ENCODE measurements at places on chromosomes 11 and 22.

DNA sequence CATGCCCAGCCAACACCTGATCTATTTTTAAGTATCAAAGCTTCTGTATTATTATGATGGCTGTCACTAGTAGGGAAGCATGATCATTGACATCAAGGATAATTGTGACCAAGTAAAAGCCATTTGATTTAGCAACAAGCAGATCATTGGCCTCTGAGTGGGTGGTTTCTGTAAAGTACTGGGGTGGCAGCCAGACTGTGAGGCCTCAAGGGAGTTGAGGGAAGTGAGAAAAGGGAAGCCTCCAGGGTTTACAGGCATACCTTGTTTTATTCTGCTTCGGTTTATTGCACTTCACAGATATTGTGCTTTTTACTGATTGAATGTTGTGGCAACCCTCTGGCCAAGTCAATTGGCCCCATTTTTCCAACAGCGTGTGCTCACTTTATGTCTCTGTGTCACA, 60.1 kb downstream of the PRR5L start:
- DNase-seq, result no peak

GRCh38 chr11:119521551-119521950, 98.6 kb upstream of the THY1 start:
- no peak for DNase-seq

DNA sequence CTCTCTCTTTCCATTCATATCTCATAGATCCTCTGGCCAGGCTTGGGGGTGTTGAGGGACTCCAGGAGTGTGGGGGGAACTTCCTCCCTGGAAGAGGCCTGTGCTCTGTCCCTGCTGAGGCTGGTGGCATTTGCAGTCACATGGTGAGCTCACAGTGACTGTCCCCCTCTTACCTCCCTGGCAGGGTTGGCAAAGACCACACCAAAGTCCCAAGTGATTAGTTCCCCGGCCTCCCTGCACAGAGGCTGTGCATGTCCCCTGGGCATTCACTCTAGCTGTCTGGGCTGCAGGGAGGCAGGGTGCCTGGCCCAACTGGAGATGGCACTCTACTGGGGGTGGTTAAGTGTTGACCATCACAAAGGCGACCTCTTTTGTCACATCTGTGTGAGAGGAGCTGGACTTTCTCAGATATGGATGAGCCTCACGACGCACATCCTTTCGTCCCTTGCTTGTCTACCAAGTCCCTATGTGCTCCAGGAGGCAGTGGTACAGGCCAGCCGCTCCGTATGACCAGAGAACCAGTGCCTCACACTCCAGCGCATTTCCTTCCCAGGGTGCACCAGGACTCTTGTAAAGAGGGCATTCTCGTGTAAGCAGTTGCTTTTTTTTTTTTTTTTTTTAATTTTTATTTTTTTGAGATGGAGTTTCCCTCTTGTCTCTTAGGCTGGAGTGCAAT, 8.8 kb downstream of the TANGO2 start:
- no peak for DNase-seq

DNA sequence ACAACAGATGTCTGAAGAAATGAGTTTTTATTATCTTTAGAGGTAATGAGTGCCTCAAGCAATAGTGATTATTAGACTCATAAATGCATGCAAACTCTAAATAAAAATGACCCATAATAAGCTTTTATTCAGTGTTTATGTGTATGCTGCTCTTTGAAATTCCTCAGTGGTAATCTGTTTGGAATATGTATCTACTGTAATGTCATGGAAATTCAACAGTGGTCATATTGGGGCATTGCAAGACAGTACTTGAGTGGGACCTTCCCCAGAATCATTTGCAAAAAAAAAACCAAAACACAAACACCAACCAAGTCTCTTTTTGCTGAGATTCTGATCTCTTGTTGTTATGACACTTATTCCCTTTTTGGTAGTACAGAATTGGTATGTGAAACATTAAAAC, 35.0 kb downstream of the DNAJC24 start:
- DNase-seq, result no peak

DNA sequence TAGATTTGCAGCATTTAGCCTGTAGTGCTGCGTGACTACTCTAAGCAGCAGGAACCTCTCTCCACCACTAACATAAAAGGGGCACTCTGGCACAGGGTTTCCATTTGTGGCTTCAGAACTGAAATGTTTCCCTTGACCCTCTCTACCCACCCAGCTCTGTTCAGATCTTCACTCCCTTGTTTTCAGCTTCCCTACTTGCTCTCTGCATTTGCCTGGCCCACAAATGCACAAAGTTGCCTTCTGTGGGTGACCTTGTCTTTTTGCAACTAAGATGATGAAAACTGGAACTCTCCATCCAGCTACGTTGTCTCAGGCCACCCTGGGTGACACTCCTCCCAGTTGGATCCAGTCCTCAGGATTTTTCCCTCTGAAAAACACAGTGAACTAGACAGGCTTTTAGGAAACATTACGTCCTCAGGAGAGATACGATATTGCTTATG, 19.8 kb upstream of the PSMA1 start:
- DNase-seq, result no peak

GRCh38 chr11:11681536-11681935, 59.7 kb upstream of the GALNT18 start:
- DNase-seq, result no peak

GRCh38 chr22:22454997-22455396, 53.5 kb downstream of the ZNF280B start:
- no peak for DNase-seq

- no peak for DNase-seq
Observed at GRCh38 chr11:63590024-63590788, 24.0 kb downstream of the PLAAT3 start.

GRCh38 chr22:50269970-50270665, at the start of gene MAPK11:
TSS of gene MAPK11 (minus strand) at chr22:50270380. CDS start at chr22:50270292, 88 bp downstream.
- peak; percentile 83 for DNase-seq

GRCh38 chr11:11973361-11973800, 35.0 kb downstream of the DKK3 start:
- DNase-seq, result no peak

- DNase-seq, result no peak
Observed at GRCh38 chr22:23130697-23131096, 11.1 kb downstream of the RSPH14 start.

DNA sequence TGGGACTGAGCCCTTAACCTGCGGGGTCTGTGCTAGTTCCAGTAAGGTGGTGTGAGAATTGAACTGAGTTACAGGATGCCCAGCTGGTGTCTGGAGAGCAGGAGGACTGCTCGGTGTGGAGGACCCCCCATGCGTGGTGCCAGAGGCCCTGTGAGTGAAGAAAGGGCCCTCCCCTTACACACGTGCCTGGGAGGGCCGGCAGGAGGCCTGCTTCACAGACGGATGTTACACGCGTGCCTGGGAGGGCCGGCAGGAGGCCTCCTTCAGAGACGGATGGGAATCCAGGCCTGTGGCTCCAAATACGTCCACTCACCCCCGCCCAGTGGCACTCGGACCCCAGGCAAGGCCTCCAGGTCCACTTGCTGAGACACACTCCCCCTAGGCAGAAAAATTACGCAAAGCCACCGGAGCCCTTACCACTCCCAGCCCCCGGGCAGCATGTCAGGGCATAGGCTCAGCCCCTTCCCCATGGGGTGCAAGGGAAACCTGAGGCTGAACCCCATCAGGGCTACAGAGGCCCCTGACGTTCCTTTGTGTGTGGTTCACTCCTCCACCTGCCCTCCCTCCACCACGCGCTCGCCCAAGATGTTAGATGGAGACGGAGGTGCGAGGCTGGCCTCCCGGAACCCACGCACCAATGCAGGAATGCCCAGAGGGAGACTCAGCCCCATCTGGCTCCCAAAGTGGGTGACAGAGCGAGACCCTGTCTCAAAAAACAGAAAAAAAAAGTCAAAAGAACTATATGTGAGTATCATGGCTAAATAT, 227.8 kb downstream of the BRD1 start:
- no peak for DNase-seq

DNA sequence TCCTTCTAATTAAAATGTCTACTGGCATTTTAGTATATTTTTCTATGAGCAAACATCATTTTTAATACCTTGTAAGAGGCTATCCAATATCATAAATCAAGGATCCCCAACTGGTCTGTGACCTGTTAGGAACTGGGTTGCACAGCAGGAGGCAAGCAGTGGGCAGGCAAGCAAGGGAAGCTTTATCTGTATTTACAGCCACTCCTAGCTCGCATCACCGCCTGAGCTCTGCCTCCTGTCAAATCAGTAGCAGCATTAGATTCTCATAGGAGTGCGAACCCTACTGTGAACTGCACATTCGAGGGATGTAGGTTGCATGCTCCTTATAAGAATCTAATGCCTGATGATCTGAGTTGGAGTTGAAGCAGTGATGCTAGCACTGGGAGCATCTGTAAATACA, 70.2 kb upstream of the CREB3L1 start:
- no peak for DNase-seq

GRCh38 chr11:70783356-70783755, 385.0 kb downstream of the CTTN start:
- no peak for DNase-seq

DNA sequence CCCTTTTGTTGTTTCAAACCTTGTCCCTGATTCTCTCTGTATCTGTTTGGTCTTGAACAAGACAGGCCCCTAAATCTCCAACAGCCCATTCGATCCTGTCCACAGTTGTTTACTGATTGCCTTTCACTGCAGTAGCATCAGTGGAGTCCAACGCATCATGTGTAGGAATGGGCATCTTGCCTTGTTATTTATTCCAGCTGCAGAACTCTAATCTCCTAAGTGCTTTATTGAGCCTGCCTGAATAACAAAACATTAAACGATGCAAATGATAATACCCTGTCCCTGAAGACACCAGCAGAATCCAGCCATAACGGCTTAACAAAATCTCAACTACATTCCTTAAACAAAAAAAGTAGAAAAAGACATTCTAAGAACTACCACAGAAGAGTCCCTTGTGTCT, 50.1 kb downstream of the SLC35F2 start:
- no peak for DNase-seq

DNA sequence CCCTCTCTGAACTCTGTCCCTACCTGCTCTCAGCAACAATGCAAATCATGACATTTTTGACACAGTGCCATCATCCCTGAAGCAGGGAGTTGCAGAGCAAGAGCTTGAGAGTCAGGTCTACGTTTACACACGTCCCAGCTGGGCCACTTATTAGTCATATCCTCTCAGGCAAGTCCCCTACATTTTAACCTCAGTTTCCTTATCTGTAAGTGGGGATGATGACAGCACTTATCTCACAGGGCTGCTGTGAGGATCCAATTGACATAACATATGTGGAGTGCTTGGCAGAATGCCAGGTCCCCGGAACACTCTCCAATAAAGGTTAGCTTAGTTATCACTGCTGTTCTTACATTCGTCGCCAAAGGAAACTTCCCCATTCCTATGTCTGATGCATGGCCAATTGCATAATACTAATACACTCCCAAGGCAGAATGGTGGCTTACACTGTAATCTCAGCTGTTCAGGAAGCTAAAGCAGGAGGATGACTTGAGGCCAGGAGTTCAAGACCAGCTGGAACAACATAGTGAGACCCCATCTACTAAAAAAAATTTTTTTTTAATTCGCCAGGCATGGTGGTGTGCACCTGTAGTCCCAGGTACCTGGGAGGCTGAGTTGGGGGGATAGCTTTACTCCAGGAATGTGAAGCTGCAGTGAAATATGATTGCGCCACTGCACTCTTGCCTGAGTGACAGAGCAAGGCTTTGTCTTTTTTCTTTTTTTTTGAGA, 16.6 kb downstream of the ASCC2 start:
- DNase-seq, result no peak

- no peak for DNase-seq
Observed at GRCh38 chr11:88307749-88308425, 29.6 kb downstream of the CTSC start.

DNA sequence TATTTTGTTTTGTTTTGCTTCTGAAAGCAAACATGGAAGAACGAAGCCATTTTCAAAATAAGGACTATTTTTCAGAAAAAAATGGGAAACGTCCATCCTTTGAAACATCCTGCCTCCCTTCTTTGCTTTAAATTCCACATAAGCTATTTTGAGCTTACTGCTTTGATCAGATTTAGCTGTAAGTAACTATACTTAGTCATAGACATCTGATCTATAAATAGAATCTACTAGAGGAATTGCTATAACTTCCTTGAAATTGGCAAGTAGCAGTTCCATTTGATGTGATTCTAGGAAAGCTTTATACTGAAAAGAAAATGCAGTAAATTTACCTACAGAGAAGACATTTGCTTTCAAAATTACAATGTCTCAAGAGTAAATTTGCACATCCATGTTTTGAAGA, 305.8 kb downstream of the TTC28 start:
- no peak for DNase-seq

- DNase-seq, result peak; percentile 52
Observed at GRCh38 chr11:45097721-45098493, 48.5 kb upstream of the PRDM11 start.

DNA sequence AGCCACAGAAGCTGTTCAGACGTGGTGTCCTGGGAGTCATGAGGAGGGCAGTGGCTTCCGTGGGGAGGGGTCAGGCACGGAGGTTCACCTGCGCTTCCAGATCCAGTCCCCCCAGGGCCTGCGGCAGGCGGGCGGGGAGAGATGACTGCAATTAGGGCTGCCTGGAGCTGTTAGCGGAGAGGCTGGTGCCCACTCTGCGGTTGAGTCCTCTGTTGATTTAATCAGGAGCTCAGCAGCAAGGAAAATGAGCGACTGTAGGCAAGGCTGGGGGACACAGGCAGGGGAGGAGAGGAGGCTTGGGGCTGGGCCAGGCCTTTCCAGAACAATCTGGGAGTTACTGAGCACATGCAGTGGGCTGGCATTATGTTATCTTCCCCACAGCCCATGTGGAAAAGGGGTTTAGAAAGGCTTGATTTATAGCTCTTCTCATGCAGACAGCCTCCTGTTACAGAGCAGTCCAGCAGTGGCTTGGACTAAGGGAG, 13.1 kb downstream of the PLCB3 start:
- DNase-seq, result no peak

- peak; percentile 2 for DNase-seq
Observed at GRCh38 chr11:65537296-65537597, 12.4 kb downstream of the SCYL1 start.

GRCh38 chr11:58504232-58504631, 3.7 kb downstream of the OR5B21 start:
- no peak for DNase-seq

GRCh38 chr11:69799582-69799981, 19.6 kb downstream of the FGF3 start:
- no peak for DNase-seq

DNA sequence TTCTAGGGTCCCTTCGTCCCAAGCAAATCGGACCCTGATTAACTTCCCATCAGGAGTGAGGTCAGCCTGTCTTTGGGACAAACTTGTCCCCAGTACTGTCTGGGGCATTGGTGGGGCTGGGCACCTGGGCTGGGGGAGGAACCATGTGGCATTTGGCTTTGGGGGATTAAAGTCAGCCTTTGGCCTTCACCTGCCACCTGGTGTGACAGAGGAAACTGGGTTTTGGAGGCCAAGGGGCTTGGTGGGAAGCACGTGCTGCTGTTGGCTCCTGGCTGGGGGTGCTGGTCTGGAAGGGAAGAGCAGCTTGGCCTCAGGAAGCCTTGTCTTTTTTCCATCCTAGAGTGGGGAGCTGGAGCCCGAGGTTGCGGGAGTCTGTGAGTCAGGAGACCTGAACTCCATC, 78.4 kb upstream of the NECTIN1 start:
- no peak for DNase-seq

GRCh38 chr11:106400949-106401570, 323.6 kb downstream of the AASDHPPT start:
- DNase-seq, result no peak

All from CD4-positive, alpha-beta T cell treated with Interleukin-17A for 4 hours (primary cell).